Calu3 (cell line): ENCODE measurements at places on chromosomes 4 and X. TPM values are rescaled to one million over a fixed set of nuclear protein-coding genes. Genes with fewer than 3 reads are reported as not detected.

GRCh38 chrX:20224814-20225487 is 41.8 kb downstream of the RPS6KA3 start:
- peaks cover 36% of the 10 kb centered on the region for H3K4me1 ChIP-seq
- H3K4me3 ChIP-seq: no peak overlapping the region
- no peaks in the 10 kb centered on the region for H3K27me3 ChIP-seq
- peak overlapping the region; percentile 42 for H3K27ac ChIP-seq
- DNase-seq: no peak

DNA sequence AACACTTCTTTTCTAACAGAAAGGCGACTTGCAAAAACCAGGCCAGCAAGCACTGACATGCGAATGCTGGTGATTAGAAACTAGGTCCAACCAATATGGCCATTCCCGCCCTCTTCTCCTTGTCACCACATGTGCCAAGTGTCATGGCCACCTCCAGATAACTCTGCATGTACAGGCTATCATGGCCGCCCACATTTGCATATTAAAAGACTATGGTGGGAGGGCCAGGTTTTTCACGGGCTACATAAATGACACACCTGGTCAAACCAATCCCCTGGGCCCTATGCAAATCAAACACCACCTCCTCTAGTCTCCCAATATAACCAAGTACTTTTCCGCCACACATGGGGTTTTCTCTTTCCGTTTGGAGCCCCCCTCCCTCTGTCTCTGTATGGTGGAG is 40.1 kb downstream of the NUDT11 start:
- H3K36me3 ChIP-seq: no peaks in the 10 kb centered on the region
- no peak overlapping the region for H3K27ac ChIP-seq
- peaks cover 16% of the 10 kb centered on the region for H3K27me3 ChIP-seq
- no peak for DNase-seq

FAM184B gene
- total RNA-seq: 0.09 and 0.10 TPM in 2 replicates

KCND1 gene
- total RNA-seq: 8.4 and 9.7 TPM in 2 replicates

CSAG2 gene
- not detected in 2 replicates for total RNA-seq

GRCh38 chr4:56206258-56206657 is 181.0 kb downstream of the AASDH start:
- no peak overlapping the region for H3K4me3 ChIP-seq
- H3K36me3 ChIP-seq: no peaks in the 10 kb centered on the region
- H3K27me3 ChIP-seq: no peaks in the 10 kb centered on the region
- no peaks in the 10 kb centered on the region for H3K4me1 ChIP-seq
- no peak for DNase-seq
- H3K27ac ChIP-seq: no peak overlapping the region

- H3K27me3 ChIP-seq: peaks cover 32% of the 10 kb centered on the region
- no peak overlapping the region for H3K4me3 ChIP-seq
- DNase-seq: no peak
- H3K27ac ChIP-seq: no peak overlapping the region
- no peaks in the 10 kb centered on the region for H3K36me3 ChIP-seq
Observed at GRCh38 chr4:141140391-141141200, 7.3 kb upstream of the RNF150 start.

DNA sequence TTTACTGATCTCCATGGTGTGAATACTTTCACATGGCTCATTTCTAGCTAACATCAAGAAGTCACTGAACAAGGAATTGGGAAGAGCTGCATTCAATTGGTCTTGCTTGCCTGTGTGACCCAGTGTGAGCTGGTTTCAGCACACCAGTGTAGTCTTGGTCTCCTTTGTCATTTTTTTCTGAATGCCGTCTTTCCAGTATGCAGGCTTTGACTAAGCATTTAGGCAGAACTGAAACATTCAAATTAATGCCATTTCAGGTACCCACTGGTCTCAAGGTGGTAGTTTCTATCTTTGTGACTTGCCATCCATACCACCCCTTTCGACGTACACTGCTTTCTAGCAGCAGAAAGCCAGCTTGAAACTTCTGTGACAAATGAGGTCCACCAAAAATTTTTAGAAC is 550.5 kb upstream of the BOD1L1 start:
- no peak for DNase-seq
- H3K27ac ChIP-seq: no peak overlapping the region
- H3K27me3 ChIP-seq: no peaks in the 10 kb centered on the region
- H3K4me1 ChIP-seq: peaks cover 34% of the 10 kb centered on the region
- no peak overlapping the region for H3K4me3 ChIP-seq

PDE6B gene
- not detected in 2 replicates for total RNA-seq

- no peak for DNase-seq
- H3K36me3 ChIP-seq: peaks cover 5% of the 10 kb centered on the region
- no peaks in the 10 kb centered on the region for H3K4me1 ChIP-seq
- H3K4me3 ChIP-seq: no peak overlapping the region
- H3K27me3 ChIP-seq: no peaks in the 10 kb centered on the region
Observed at GRCh38 chrX:139816204-139816603, 108.2 kb upstream of the MCF2 start.

DNA sequence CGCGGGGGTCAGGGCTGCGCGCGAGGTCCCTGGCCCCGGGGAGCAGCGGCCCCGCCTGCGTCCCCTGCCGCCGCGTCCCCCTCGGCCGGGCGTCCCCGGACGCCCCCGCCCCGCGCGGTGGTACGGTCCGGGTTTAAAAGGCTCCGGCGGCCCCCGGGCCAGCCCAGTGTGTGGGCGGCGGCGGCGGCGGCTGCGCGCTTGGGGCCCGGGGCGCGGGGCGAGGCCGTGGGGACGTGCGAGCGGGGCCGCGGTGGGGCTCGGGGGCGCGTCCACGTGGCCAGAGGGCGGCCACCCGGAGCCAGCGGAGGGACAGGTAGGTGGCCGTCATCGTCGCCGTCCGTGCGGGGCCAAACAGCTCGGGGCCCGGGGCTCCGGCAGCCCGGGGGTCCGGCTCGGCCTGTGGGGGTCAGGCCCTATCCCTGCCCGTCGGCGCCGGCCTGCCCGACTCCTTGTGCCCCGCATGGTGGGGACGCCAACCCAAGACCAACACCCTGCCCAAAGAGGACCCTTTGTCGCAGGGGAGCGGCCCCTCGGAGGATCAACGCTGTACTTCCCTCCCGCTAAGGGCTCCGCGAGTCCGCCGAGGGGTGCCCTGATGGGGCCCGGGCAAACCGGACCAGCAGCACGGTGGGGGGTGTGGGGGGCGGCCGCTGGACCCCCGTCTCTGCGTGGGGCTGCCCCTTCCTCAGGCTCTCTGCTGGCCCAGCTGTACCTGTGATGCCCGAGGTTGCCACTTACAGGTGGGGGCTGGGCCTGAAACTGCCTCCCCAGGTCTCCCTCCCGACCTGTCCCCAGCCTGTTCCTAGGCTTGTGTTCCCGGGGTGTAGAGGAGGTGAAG is at the start of gene PLXNA3:
PLXNA3 (plus strand) TSS at position 166 of the 838 bp plus-strand sequence. CDS start 1,903 bp downstream, outside the sequence.
- H3K27ac ChIP-seq: peak within 1 kb of the TSS; percentile 98
- peak; percentile 74 for DNase-seq
- no peaks in the 10 kb centered on the region for H3K27me3 ChIP-seq
- H3K4me3 ChIP-seq: peak within 1 kb of the TSS; percentile 87

GRCh38 chr4:108426493-108426892 is 193.9 kb upstream of the RPL34 start:
- DNase-seq: no peak
- no peaks in the 10 kb centered on the region for H3K4me1 ChIP-seq
- H3K27me3 ChIP-seq: no peaks in the 10 kb centered on the region
- H3K4me3 ChIP-seq: no peak overlapping the region

LRIT3 gene
- total RNA-seq: 0.09 and 0.22 TPM in 2 replicates

DNA sequence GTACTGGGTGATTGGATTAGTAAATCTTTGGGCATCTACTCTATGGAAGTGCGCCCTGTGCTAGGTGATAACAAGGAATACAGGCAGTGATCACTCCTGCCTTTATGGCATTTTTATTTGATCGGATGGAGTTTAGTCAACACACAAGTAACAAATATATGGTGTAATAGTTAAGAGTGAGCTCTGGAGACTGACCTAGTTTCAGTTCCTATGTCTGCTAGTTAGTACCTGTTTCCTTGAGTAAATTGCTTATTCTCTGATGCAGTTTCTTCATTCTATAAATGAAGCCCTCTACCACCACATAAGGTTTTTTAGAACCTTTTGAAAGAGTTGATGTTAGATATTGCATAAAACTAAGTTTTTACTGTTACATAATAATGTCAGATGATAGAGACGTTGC is 134.6 kb downstream of the KDM6A start:
- no peak overlapping the region for H3K4me3 ChIP-seq
- H3K4me1 ChIP-seq: peaks cover 20% of the 10 kb centered on the region
- H3K27ac ChIP-seq: peak overlapping the region; percentile 40

DNA sequence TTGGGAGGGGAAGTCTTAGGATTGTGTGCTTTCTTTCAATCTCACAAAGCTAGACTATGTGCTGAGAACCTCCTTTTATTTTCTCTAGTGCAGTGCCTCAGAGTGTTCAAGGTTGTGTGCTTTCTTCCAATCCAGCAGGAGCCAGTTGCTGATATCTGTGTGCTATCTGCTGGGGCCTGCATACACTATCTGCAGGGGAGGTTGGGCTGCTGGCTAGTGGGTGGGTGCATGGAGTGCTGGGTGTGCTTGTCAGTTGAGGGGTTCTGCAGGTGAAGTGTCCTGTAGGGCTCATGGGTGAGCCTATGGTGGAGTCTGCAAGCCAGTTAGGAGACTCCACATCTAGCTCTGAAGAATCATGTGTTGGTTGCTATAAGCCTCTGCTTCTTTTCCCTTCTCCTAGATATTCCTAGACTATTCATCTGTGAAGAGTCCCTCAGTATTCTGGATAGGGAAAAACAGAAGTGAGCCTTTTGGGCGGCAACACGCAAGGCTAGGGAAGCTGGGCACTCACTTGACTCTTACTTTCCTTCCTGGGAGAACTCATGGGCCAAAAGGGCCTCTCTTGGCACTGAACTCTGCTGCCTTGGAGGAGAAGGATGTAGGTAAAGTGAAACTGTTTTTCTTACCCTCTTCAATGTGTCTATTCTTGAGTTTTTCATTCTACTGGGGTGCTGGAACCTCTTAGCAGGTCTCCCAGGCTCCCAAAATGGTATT is 8.0 kb upstream of the CISD2 start:
- no peaks in the 10 kb centered on the region for H3K36me3 ChIP-seq
- no peak for DNase-seq
- no peak overlapping the region for H3K4me3 ChIP-seq
- H3K4me1 ChIP-seq: no peaks in the 10 kb centered on the region
- H3K27ac ChIP-seq: no peak overlapping the region

- H3K27ac ChIP-seq: no peak overlapping the region
- H3K36me3 ChIP-seq: no peaks in the 10 kb centered on the region
- no peak overlapping the region for H3K4me3 ChIP-seq
Observed at GRCh38 chrX:109990582-109991276, 12.2 kb upstream of the TMEM164 start.
